ENCODE measurements at places on chromosomes 6 and 20.

GRCh38 chr20:62678553-62678952 is 30.1 kb upstream of the NTSR1 start:
- DNase-seq, result no peak

DNA sequence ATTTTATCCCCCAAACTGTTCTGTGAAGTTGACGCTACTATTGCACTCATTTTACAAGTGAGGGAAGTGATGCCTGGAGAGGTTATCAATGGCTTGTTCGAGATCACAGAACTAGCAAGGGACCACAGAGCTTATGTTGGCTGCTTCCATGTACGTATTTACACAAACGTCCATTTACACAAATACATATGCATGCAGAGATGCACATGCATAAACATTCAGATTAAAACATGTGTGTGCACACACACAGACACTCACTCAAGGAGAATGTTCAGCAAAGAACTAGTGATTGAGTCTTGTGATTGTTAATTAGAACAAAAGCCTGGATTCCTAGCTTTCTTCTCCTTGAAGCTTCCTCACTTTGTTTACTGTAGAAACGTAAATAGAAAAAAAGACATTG is 321.5 kb upstream of the CHD6 start:
- DNase-seq, result no peak

DNA sequence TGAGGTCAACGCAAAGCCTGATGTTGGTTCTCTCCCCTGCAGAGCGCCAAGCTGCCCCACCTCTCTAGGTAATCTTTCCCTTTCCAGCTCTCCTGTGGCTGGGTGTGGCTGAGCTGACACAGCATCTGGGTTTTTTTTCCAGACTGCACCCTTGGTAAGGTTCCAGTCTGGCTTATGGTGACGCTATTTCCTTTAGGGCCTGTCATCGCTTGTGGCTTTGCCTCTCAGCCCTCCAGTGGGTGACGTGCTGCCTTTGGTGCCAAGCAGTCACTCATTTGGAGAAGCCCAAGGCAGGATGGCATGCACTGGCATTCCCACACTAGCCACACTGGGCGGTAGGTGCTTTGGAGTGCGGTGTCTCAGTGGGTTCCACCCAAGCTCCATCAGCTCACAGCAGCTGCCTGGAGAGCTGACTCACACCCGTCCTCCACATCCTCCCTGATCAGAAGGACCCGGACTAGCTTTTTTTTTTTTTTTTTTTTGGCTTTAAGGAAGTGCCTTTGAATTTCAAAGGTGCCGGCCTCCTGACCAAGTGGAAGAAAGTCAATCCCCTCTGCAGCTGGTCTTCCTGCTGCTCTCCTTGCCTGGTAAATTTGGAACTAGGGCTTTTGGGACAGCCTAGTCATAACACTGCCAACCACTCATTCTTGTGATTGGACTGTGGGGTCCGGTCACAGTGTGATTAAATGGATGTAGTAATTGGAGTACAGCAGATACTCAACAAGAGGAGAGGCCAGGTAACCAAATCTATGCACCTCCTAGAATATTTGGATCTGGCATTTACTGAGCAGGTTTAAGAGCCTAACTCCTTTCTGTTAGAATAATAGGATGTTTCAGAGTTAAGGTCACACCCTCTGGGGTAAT is 153.6 kb downstream of the CD83 start:
- DNase-seq, result no peak

DNA sequence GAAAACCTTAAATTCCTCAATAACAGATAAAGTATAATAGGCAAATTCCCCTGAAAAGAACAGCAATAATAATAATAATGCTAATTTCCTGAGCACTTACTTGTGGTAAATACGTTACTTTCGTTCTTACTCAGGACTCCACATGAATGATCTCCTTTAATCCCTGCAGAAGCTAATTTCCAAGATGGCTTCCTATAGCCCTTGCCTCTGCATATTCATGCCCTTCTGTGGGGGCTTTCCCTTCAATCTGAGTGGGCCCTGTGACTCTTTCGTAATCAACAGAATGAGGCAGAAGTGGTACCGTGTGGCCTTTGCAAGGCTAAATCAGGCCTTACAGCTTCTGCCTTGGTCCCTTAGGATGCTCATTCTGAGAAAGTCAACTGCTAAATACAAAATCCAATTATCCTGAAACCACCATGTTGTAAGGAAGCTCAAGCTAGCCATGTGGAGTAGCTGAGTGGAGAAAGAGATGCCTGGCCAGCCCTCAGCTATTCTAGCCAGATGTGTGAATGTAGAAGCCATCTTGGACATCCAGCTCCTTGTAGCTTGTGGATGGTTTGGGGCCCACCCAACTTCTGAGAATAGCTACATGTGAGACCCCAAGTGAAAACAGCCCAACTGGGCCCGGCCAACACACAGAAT is 50.5 kb downstream of the MCUR1 start:
- no peak for DNase-seq

DNA sequence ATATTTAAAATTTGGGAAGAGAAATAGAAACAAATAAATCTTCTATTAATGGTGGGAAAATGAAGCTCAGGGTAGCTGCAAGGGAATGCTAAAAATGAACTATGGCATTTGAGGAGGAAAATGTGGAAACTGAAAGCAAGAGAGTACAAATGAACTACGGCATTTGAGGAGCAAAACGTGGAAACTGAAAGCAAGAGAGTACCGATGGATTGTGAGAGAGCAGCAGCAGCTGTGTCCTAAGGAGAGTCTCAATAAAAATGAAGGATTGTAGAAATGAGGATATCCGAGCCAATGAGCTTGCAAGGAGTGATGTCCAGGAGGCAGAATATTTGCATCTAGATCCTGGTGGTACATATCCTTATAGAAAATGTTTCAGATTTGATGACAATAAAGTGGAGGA is 547.1 kb upstream of the ZNF337 start:
- DNase-seq, result no peak

GRCh38 chr6:89927791-89928550 is 33.7 kb downstream of the GJA10 start:
- DNase-seq, result no peak

GRCh38 chr6:3747100-3747737 is 4.3 kb downstream of the PXDC1 start:
- DNase-seq, result no peak

DNA sequence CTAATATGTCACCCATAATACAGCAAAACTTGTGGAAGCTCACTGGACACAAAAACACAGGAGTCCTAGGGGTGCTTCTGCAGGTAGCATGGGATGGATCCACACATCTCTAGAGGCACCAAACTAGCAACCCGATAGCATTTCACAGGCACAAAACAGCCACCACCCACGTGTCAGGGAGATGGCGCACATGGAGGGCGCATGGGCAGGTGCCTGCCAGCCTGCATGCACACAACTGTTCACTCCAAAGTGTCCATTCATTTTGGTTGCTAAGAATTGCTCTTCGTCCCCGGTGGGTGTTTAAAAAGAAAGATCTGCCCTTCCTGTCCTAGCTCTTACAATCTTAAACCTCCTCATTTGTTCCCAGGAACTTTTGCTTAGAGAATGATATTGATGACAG is 171.3 kb downstream of the SYNDIG1 start:
- no peak for DNase-seq

DNA sequence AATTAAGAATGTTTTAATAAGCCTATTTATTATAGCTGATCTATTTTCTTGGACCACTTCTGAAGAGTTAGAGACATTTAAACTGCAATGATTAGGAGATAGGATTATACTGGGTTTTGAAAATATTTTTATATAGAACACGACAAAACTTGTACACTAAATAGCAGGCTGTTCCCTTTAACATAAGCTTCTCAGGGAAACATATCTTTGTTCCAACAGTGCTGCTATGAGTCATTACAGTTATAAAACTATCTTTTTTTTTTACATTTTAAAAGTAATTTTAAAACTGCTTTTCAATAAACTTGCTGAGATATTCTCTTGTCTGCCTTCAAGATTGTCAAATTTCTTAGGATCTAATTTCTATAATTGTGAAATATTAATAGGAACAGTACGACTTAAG is 389.1 kb downstream of the ARHGAP18 start:
- no peak for DNase-seq

- DNase-seq, result no peak
These were observed 52.6 kb upstream of the SMIM29 start for GRCh38 chr6:34301408-34301807.

DNA sequence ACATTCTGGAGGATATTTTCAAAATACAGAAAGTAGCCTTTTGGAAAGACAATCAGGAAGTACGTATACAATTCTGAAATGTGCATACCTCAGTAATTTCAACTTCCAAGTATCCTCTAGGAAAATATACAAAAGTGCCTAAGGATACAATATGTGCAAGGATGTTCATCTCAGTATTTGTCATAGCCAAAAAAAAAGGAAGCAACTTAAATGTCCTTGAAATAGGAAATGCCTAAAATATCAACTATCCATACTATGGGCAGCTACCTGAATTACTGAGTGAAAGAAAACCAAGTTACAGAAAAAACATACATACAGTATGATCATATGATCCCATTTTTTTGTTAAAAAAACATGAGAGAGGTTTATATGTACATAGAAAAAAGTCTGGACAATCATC is 1.5 kb downstream of the PPIL1 start:
- DNase-seq, result no peak

DNA sequence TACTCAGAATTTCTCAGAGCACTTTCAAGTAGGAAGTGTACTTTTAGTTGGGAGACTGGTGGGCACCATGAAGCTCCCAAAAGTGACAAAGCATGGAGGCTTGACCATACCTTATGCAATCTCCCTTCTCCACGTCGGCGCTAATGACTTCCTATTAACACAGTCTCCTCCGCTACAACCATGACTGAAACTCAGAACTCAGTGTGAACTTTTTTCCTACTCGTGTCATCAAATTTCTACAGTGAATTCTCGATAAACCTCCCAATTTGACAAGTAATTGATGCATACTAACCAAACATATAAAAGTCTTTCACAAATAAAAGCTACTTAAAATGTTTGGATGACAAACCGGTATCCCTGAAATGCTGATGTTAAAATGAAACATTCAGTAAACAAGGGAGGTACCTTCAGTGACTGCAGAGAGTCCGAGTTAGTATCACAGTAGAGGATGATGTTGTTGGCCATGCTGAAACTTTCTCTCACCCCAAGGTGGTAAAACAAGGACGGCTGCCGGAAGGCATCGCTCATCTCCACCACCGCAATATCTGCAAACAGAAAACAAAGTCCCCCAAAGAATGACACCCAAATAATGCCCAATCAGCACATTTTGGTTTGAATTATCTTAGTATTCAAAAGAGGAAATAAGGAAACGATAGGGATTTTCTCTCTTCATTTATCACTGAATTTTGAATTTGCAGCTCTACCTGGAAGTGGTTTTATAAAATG is 72.1 kb downstream of the MAP3K5 start:
- no peak for DNase-seq

DNA sequence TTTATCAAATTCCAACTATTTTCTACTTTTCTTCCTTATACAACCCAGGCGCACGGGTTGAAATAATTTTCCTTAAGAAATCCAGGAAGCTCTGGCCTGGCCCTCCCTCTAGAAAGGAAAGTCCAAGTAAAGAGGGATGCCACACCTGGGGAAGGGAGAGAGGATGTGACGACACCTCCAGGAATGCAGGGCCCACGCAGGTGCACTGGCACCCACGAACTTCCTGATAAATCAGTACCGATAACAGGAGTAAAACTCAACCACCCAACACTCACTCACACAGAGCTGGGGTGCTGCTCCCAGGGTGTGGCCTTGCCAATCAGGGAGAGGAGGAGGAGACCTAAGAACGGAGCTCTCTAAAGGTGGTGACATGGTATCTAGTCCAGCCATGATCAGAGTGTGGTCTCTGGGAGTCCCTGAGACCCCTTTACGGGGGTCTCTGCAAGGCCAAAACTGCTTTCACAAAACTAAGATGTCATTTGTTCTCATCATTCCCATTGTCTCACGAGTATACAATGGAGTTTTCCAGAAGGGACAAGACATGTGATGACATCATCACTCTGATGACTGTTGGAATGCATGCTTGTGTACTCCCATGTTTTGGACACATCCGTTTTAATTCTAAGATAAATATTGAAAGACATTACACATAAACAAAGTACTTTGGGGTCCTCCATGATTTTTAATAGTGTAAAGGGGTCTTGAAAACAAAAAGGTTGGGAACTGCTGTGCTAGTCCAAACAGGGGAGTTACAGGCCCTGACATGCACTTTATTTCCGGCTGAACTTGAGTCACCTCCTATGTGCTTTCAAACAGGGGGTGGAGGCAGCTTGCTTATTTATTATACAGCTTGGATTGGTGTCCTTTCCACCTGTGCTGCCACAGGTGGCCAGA is 2.2 kb upstream of the PARD6B start:
- no peak for DNase-seq

DNA sequence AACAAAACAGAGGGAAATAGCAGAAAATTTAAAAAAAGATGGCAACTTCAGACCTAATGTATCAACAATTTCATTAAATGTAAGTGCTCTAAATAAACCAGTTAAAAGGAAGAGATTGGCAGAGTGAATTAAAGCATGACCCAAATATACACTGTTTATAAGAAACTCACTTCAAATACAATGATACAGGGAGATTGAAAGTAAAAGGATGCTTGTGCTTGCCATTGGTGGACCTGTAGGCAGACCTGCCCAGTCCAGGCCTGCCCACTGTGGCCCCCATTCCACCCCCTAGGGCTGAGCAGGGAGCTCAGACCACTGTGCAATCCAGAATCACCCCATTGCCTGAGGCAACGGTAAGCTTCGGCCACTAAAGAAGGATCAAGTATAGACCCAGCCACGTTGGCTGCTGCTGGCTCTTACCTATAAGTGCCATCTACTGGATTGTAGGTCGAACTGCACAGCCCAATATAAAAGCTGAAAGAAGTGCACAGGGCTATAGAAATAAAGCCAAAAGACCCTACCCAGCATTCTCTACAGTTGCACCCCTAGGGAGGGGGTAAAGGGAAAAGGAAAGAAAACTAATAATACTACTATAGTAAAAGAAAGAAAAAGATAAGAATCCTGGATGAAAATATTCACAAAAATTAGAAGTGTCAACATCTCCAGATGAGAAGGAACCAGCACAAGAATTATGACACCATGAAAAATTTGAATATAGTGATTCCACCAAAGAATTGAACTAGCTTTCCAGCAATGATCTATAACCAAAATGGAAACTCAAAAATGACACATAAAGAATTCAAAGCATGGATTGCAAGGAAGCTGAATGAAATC is 36.1 kb downstream of the PSMB1 start:
- DNase-seq, result peak; percentile 39

DNA sequence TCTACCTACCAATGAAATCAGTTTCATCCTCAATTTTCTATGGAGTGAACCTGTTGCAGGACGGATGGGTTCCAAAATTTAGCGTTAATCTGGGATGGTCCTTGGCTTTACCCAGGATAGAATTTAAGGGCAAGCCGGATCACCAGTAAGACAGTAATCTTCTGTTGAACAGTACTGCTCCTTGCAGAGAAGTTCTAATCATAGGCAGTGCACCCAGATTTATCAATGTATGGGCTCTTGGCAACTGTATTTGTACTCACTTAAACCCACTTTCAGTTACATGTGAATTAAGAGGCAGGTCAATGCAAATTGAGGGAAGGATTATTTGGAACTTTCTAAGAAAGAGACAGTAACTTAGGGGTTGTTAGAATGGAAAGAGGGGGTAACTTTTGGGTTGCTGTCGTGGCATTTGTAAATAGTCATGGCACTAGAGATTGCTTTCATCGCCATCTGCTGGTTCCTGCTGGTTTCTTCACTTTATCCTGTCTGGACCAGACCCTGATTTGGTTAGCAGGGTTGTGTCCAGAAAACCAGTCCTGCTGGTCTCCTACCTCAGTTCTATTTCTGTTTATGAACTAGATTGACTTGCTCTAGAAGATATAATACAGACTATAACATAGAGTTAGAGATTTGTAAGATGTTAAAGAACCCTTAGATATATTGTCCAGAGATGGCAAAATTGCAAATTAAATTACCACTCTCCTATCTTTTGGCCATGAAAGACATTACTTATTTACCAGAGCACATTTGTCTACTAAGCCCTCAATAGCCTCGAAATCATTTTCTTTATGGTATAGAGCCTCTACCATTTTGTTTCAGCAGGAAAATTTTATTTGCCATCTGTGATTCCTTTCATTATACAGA is 646.3 kb downstream of the UTRN start:
- DNase-seq, result peak; percentile 7
